ENCODE measurements at places on chromosomes 1 and 21.
A peak's percentile ranks its signal among the peaks of the same experiment; 100 is the strongest.

DNA sequence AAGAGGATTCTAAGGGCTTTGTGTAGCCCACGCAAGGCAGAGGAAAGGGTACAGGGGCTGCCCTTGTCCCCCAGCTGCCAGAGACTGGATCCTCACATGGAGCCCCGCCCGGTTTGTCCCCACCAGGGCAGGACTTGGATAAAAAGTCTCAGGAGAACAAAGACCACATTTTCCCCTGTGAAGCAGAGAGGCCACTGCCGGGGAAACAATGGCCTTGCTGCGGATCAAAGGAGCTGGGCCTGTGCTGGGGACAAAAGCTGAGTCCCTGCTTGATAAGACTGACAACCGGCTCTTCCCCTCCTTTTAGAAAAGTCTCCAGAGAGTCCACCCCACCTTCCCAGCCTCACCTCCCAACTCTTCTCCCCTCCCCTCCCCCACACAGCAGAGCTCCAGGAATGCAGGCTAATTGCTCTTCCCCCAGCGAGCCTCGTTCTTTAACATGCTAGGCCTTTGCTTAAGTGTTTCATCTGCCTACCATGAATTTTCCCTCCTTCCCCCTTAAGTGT lies 142.4 kb downstream of the PLPP3 start:
- DNase-seq: no peak

DNA sequence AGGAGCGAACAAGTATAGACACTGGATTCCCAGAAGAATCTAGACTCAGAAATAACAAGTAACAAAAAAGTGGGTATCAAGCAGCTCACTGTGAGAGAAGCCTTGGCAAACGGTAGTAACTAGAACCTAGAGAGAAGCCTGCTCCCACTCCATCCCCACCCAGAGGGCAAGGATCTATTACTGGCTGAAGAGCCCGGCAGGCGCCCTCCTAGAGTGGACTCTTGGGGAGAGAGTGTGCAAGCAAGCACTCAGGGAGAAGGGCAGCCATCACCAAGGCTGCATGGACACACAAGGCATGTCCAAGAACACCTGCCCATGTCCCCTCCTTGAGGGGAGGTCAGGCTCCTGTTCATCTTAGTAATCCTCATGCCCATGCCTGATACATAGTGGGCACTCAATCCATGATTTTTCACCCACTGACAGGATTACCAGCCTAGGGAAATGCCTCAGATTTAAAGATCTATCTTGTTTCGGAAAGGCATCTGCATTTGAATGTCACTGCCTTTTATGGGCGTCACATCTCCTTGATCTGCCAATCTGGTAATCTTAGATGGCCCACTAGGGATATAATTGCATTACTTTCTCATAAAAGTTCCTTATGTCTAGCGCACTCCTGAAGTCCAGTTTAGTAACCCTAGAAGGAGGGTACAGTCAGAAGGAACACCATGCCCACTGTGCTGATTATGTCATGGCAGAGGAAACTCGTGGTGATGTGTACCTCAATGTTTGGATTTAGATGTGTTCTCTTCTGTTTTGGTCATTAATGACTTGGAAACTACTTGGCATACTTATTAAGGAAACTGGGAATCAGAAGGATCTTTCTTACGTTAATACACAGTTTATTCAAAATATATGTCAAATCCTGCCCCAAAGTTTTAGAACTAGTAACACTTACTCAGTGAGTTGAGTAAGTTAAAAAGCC lies 14.4 kb downstream of the CNN3 start:
- no peak for DNase-seq

- DNase-seq: no peak
Observed at GRCh38 chr21:17270229-17270628, 242.6 kb upstream of the CXADR start.

DNA sequence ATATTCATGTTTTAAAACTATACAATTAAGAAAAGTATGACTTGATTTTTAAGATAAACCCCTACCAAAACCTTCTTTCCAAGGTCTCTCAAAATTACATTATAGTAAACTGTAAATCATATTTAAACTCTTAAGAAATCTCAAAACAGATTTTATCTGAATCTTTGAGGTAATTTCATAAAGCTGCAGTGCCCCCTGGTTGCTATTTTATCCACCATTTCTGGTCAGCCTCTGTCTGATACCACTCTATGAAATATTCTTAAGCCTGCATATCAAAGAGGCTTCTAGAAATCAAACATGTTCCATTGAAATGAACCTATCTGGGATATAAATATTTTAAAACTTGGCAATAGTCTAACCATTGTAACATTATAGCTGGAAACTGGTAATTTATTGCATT lies 317.3 kb downstream of the COL11A1 start:
- no peak for DNase-seq

- DNase-seq: no peak
Observed at GRCh38 chr1:36257375-36257767, 33.1 kb downstream of the THRAP3 start.

DNA sequence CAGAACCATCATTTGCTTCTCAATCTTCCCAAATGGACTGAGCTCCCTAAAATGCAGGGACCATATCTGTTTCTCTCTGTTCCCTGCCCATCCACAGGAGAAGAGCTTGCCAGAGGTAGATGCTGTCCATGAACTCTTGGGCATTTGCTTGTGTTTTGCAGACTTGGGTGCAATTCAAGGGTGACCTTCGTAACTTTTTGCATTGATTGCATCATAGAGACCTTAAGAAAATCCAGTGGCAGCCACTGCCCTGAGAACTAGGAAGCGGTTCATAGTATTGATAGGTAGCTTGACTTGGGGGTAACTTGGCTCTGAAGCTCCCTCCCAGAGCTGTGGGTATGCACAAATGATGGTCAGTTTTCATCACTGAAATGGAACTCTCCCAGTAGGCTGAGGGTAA lies 34.3 kb upstream of the EDEM3 start:
- no peak for DNase-seq

GRCh38 chr1:232550007-232550406 lies 79.9 kb downstream of the SIPA1L2 start:
- DNase-seq: no peak

DNA sequence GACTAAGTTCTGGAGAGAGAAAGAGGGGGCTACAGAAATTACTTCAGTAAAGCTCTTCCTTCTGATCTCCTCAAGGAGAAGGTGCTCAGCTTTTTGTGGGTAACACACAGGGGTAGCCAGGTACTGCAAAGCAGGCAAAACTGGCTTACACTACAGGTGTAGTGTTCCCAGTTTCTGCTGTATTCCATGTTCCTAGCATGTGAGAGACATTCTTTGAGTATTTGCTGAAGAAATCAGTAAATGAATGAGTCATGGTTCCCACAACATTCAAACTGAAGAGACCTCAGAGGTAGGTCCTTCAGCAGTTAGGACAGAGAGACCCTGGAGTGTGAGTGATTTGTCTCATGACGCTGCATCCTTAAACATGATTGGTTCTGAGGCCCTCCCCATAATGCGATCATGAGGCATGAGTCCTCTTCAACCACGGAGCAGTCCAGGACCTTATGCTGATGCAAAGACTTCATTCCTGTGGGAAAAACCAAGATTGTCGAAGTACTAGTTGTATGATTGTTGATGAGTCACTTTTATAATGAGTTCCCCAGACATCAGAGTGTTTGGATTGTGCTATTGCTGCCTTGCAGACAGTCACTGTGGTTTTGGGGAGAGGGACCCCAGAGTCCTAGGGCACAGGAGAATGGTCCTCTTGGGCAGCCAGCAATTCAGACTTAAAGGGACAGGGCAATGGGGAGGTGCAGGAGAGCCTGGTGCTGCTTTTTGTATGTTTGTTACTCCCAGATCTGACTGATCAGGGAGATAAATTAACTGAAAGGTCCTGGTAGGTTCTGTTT lies 2.7 kb upstream of the OR10J4 start:
- no peak for DNase-seq

GRCh38 chr1:20483833-20484518 lies 2.0 kb downstream of the CAMK2N1 start:
- DNase-seq: no peak

DNA sequence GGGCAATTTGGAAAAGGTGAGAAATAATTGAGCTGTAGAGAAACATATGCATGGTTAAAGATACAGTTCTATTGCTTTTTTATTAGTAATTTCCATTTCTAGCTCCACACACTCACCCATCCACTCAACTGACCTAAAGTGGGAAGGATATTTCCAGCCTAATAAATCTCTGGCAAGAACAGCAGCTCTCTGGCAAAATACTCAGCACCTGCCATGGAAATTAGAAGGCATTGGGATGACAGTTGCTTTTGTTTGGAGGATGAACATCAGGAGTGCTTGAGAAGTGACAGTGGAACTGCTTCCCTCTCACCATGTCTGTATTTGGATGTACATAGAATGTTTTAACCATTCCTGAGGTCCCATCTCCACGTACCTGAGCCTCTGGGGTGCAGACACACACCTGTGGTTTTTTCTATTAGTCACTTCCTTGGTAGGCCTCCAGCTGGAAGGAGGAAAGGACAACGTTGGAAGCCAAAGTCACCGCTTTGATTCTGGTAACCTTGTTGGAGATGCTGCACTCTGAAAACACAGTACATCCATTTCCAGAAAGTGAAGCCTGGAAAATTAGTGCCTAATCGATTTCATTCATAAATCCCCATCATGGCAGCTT lies 62.3 kb upstream of the RUNX1 start:
- DNase-seq: no peak

- no peak for DNase-seq
Observed at GRCh38 chr21:16842696-16843035, 670.2 kb upstream of the CXADR start.

DNA sequence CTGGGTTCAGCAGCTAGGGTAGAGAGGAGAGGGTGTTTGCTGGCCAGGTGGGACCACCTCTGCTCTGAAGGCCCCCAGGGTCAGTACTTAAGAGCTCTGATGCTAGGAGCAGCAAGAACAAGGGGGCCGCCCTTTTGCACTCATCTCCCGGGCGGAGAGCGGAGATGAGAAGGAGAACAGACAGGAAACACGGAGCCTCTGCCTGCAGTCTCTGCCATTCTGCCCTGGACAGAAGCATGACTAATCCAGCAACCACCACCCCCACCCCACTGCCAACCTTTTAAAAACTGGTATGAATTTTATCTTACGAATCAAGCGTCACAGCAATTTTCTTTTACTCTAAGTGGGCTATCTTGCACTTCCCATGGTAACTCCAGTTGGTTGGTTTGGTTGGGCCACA lies 34.5 kb downstream of the PARP1 start:
- no peak for DNase-seq

DNA sequence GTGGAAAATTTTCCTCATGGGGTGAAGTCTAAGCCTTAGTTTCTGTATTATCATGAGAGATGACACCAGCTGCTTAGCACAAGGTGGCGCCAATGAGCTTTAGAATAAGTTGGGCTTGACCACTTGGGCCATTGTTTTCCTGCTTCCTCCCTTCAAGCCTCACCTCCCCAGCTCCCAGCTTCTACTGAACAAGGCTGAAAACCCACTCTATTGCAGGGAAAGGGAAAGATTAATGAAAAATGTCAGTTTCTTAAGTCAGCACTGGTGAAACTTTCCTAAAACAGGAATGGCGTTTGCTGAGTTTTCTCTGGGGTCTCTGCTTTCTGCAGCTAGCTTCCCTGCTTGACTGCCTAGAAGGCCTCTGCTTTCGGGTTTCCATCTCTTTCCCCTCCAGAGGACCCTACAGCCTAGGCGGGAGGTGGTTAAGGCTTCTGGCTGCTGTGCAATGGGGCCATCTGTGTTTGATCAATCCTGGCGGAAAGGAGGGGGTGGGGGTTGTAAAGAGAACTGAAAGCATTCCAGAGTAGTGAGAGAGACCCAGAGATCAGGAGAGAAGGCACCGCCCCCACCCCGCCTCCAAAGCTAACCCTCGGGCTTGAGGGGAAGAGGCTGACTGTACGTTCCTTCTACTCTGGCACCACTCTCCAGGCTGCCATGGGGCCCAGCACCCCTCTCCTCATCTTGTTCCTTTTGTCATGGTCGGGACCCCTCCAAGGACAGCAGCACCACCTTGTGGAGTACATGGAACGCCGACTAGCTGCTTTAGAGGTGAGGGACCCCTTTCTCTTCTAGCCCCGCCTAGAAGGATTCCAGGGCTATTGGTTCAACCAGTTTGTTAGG lies at the start of gene OLFML3:
Gene OLFML3 (plus strand): TSS at position 612 of the 840 bp plus-strand sequence. CDS start 43 bp downstream, at position 655.
- DNase-seq: peak; percentile 60

GRCh38 chr21:46091118-46091517 lies 6.8 kb upstream of the COL6A2 start:
- DNase-seq: no peak

DNA sequence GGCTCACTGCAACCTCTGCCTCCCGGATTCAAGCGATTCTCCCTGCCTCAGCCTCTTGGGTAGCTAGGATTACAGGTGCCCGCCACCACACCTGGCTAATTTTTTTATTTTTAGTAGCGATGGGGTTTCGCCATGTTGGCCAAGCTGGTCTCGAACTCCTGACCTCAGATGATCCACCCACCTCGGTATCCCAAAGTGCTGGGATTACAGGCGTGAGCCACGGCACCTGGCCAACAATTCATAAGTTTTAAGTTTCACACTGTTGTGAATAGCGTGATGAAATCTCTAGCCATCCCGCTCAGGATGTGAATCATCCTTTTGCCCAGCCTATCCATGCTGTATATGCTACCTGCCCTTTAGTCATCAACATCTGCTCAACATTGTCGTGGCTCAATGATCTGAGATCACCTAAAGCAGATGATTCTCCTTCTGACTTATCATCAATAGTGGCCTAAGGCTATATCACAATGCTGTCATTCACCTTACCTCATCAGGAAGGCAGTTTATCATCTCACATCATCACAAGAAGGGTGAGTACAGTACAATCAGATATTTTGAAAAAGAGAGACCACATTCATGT lies 2.6 kb downstream of the PFDN2 start:
- DNase-seq: peak; percentile 46

DNA sequence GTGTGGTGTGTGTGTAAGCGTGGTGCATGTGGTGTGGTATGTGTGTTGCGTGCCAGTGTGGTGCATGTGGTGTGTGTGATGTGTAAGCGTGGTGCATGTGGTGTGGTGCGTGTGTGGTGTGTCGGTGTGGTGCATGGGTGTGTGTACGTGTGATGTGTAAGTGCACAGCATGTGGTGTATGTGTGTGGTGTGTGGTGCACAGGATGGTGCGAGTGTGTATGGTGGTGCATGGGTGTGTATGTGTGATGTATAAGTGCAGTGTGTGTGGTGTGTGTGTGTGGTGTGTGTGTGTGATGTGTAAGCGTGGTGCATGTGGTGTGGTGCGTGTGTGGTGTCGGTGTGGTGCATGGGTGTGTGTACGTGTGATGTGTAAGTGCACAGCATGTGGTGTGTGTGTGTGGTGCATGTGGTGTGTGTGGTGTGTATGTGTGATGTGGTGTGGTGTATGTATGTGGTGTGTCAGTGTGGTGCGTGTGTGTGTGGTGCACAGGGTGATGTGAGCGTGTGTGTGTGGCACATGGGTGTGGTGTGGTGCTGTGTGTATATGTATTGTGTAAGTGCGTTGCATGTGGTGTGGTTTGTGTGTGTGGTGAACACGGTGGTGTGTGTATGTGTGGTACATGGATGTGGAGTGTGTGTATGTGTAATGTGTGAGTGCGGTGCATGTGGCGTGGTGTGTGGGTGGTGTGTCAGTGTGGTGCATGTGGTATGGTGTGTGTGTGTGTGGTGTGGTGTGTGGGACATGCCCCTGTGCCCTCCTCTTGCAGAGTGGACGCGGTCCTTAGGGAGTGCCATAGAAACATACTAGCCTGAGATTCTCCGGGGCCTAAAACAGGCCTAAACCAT lies 1.1 kb upstream of the C2CD2 start:
- DNase-seq: no peak
